ENCODE measurements at places on chromosomes 16 and 17.

- DNase-seq, result no peak
Measured at GRCh38 chr17:7021993-7022778, 664 bp upstream of the BCL6B start.

GRCh38 chr17:74547736-74548135 lies 1.8 kb upstream of the CD300C start:
- DNase-seq, result no peak

GRCh38 chr16:83574388-83574787 lies 233.4 kb upstream of the HSBP1 start:
- peak; percentile 86 for DNase-seq

GRCh38 chr16:30009990-30010843 lies 610 bp downstream of the DOC2A start:
- no peak for DNase-seq

DNA sequence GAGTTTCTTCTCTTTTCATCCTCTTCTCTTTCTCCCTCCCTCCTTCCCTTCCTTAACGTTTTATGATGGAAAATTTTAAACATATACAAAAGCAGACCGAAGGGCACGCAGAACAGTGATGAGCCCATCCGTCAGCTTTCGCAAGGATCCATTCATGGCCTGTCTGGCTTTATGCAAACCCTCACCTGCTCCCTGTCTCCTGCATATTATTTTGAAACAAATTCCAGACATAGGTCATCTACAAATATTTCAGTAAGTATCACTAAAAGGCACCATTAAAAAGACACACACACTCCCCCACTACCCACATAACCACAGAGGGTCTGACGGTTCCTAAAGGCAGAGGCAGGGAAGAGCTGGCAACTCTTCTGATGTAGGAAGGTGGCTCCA lies 235.0 kb downstream of the NTN1 start:
- DNase-seq, result no peak

DNA sequence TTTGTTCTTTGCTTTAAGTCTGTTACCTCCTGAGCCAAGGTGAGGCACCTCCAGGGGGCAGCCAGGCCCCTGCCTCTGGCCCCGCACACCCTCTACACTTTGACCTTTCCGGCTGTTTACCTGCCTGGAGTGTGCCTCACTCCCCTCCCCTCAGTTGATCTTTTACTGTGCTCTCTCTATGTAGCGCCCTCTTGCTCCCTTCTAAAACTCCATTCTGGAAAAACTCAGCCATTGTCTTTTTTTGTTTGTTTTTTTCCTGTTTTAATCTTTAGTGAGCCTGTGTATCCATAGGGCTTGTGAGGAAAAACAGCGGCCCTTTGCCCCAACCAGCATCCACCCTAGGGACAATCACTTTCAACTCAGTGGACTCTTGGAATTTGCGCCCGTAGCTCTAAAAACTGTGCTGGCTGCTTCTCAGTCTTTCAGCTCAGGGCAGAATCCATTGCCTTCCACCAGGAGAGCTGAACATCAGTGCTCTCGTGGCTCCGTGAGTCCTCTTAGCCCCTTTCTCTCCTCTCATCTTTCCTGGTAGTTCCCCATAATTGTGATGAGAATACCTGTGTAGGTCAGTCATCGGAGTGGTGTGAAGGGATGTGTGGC lies 4.3 kb downstream of the AMDHD2 start:
- DNase-seq, result no peak

DNA sequence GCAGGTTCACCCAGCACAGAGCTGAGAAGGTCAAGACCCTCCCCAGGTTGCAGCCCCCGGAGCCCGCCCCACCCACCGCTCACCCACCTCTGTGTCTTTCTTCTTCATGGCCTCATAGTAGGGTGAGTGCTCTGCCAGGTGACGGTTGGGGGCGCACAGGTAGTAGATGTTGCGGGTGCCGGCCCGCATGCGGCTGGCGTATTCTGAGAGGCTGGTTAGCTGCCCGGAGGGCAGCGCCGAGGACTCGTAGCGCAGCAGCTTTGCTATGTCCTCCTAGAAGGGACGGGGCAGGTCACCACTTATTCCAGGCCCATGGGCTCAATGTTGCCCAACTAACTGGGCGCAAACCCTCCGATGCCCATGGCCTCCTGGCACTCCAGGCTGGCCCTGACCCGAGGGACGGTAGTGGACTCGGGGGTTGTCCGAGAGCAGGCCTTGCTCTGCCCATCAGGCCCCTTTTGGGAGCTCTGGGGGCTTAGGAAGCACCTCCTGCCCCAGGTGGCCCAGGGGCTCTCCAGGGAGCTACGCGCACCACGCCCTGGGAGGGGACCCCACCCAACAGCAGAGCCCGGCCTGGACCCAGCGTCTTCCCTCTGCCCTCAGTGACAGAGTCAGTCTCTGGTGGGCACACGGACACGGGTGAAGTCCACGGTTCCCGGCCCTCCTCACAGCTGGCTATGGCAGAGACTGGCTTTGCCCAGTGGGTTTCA lies 9.9 kb downstream of the DNASE1 start:
- DNase-seq, result no peak

GRCh38 chr16:28531777-28532744 lies 6.7 kb downstream of the NUPR1 start:
- DNase-seq, result no peak

DNA sequence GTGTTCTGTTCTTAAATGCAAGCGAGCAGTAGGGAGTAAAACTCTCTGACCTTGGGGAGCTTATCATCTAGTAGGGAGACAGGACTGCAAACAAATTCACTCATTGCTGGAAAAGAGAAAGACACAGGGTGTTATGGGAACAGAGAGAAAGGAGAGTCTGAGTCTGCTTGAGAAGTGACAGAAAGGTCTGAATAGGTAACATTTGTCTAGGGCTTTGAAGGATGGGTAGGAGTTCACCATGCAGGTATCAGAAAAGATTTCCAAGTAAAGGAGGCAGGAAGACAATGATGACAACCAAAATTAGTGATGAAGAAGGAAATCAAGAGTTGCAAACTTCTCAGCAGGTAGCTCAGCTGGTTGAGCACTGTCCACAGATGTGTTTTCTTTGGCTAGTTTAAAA lies 93.6 kb upstream of the GPR139 start:
- no peak for DNase-seq

- DNase-seq, result no peak
Measured at GRCh38 chr16:89191033-89191900, 9.1 kb downstream of the SLC22A31 start.

GRCh38 chr16:65445313-65446260 lies 323.7 kb upstream of the CDH11 start:
- peak; percentile 17 for DNase-seq

DNA sequence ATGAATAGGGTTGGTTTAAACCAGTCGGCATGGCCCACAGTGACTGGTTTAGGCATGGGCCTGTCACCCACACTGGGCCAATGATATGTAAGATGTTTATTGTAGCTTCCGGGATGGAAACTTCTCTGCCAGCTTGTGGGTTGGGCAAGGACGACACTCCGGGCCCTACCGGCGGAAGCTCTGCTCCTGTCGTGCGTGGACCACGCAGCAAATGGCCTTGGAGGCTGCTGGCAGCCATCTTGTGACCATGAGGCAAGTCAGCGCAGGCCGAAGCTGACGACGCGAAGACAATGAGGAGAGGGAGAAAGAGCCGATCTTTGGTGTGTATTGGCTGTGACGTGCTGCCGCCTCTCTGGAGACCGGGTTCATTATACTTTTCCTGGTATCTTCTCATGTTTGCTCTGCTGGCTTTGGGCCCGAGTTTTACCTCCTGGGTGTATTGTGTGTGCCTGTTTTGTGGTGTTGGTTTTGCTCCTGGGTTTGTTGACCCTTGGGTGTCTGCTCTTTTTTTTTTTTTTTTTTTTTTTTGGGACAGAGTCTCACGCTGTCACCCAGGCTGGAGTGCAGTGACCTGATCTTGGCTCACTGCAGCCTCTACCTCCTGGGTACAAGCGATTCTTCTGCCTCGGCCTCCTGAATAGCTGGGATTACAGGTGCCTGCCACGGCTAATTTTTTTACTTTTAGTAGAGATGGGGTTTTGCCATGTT lies 15.4 kb downstream of the SLC25A10 start:
- DNase-seq, result no peak

- DNase-seq, result peak; percentile 59
Measured at GRCh38 chr16:10558746-10559641, 21.4 kb downstream of the EMP2 start.

DNA sequence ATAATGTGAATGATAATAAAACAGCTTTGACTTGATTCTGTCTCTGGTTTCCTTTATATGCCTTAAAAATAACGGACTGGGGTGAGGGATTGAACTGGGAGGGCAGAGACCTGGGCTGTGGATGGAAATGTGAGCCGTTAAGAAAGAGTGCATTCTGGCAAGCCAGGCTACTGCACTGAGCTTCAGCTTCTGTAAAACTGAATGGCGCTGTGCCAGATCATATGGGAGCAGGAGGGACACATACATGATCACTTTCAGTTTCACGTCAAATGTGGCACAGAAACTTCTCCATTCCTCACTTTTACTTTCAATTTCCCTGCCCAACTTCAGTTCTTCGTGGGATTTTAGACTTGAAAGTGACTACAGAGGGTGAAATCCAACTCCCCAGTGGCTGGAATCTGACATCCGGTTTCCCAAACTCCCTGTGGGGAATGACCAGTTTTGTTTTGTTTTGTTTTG lies 1.1 kb downstream of the MT2A start:
- peak; percentile 83 for DNase-seq

- no peak for DNase-seq
Measured at GRCh38 chr16:66670691-66671388, 25.7 kb downstream of the CMTM4 start.

GRCh38 chr17:2095536-2095910 lies 40.6 kb downstream of the HIC1 start:
- DNase-seq, result no peak

DNA sequence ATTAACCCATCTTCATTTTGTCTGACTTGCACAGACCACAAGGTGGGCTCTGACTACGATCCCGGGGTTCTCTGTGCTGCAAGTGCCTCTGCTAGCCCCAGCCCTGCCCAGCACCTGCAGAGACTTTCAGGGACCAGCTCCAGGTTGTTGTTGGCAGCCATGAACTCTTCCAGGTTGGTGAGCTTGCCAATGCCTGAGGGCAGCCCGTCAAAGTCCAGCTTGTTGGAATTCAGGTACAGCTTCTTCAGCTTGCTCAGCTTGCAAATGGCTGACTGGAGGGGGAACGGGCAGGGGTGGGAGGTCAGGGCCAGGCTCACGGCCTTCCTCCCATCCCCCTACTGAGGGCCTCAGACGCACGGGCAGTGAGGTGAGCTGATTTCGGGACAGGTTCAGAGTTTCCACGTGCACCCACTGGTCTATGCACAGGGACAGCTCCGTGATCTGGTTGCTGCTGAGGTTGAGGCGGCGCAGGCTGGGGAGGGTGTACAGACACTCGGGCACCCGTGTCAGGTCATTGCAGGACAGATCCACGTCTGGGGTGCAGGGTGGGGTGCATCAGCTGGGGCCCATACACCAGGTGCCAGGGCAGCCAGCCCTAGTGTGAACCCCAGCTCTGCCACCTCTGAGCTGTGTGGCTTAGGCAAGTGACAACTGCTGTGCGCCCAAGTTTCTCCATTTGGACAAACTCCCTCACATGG lies 5.2 kb downstream of the FLII start:
- no peak for DNase-seq

DNA sequence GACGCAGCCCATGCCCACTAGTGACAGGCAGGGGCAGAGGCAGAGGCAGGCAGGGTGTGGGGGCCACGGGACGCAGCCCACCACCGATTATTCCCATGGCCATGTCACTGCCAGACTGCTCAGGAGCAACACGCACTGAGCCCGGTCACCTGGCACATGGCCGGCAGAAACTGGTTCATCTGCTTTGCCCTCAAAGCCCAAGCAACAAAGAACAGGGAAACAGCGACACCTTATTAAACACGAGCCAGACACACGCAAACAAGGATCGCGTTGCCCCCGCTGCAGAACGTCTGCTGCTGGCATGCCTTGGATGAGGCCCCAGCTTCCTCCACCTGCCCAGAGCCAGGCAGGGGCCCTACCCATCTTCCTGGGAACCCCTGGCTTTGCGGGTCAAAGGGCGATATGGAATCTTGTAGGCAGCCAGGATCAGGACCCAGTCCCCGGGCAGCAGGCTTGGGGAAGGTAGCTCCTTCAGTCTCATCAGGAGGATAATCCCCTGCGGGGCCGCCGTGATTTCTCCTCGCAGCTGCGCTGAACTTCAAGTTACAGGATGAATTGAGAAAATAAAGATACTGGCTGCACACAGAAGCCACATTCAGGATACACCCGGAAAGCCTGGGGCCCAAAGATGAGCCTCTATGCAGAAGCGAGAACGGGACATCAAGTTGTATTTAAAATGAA lies 4.8 kb downstream of the TBC1D16 start:
- DNase-seq, result no peak

DNA sequence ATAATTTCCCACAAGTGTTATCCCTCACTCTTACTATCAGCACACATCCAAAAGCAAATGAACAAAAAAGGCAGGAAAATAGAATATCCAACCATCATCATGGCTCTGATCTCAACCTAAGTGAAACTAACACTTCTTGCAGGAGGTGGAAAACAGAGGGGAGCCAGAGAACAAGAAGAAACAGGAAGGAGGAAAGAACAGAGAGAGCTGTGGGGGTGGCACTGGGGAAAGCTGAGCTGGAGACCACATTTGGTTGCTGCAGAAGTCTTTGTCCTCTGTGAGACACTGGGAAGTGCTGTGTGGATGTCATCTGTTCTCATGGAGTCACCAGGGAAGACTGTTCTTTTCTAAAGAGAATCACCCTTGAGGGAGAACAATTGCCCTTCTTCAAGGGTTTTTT lies 34.7 kb downstream of the GRB7 start:
- no peak for DNase-seq

- peak; percentile 73 for DNase-seq
Measured at GRCh38 chr17:488993-489757, 136.6 kb upstream of the RPH3AL start.

DNA sequence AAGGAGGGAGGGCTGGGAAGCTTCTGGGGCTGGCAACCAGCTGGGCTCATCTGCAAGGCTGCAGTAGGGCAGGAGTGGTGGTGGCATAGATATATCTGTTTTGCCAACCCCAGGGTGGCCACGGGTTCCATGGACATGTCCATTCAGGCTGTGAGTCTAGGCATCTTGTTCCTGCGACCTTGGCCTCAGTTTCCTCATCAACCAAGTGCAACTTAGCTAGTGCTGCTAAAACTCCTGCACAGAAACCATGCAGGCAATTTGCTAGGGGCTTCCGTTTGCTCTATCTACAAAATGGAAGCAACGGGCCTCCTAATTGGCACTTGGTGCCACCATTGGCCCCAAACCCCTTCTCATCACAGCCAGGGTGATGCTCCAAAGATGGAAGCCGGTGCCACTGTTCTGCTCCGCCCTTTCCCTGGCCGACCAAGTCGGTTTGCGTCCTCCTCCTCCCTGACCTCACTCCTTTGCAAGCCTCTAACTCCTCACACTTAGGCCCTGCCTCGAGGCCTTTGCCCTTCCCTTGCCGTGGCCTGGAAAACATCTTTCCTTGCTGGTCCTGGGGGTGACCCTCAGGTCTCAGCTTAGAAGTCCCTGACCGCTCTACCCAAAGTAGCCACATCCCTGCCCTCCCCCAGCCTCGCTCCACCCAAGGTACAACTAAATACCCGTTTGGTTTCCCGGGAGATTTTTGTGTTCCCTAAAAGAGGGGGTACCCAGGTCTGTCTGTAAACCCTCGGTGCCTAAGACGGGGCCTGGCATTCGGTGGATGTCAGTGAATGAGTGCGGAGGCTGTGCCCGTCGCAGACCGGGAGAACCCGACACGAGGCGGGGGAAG lies 1.2 kb downstream of the SREBF1 start:
- DNase-seq, result no peak

Measured in astrocyte (in vitro differentiated cells and primary cell).